ENCODE measurements at places on chromosomes 16 and 17. TPM values are rescaled to one million over a fixed set of nuclear protein-coding genes. Genes with fewer than 3 reads are reported as not detected.

DNA sequence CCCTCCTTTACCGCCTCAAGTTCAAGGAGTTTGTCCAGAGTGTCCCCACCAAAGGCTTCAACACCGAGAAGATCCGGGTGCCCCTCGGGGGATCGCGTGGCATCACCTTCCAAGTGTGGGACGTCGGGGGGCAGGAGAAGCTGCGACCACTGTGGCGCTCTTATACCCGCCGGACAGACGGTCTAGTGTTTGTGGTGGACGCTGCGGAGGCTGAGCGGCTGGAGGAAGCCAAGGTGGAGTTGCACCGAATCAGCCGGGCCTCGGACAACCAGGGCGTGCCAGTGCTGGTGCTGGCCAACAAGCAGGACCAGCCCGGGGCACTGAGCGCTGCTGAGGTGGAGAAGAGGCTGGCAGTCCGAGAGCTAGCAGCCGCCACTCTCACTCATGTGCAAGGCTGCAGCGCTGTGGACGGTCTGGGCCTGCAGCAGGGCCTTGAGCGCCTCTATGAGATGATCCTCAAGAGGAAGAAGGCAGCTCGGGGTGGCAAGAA lies 1.1 kb downstream of the ARL4D start:
- DNase-seq, result no peak

- no peak for DNase-seq
These were observed 1631.0 kb downstream of the CDH8 start for GRCh38 chr16:60405286-60405685.

DNA sequence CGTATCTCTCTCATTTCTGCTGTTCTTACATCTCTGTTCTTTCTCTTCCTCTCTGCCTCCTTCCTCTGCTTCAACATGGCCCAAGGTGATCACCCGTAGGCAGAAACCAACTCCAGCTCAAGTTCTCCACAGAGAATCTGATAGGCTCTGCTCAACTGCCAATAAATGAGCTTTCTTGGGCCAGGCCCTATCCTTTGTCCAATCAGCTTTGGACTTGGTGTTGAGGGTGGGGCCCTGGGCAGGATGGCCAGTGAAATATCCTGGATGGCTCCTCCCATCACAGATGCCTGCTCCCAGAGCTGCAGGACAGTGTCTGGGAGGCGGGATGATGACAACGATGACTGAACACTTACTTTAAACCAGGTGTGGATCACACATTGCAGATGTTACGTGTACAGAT lies 17.4 kb upstream of the BRD7 start:
- DNase-seq, result no peak

DNA sequence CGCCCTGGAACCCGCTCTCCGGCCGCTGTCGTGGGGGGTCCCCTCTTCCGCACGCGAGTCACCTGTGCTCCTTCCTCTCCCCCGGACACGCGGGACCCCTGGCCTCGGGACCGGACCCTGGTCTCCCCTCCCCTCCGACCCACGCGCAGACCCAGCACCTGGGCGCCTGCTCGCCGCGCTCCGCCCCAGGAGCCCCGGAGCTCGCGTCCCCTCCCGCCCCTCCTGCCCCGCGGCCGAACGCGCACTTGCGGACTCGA lies 762 bp downstream of the RAB40B start:
- DNase-seq, result no peak

TMEM92 gene
- polyA plus RNA-seq, result not detected
